Hippocampal formation (tissue), 2 donors: ENCODE measurements at places on chromosomes 12 and 14.
A peak's percentile ranks its signal among the peaks of the same experiment; 100 is the strongest.

- no peak for DNase-seq
These were observed 509.6 kb downstream of the NOVA1 start for GRCh38 chr14:26088275-26088674.

DNA sequence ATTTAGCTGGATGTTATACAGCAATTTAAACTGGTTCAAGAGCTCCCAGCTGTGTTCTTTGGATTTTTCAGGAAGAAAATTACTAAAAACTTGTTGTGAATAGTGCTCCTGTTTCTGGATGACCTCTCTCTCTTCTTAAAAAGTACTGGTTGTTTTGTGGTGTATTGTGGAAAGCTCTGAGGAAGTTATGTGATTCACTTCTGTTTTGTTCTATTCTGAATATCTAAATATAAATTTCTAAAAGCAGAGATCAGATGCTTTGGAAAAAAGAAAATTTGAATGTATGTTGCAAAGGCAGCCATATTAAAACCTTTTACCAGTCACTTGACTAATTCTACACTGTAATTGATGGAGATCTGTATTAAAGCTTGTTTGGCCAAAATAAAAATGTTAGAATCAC, 3.4 kb upstream of the C3AR1 start:
- no peak for DNase-seq

GRCh38 chr12:9763025-9763424, 2.3 kb upstream of the CD69 start:
- DNase-seq: no peak

DNA sequence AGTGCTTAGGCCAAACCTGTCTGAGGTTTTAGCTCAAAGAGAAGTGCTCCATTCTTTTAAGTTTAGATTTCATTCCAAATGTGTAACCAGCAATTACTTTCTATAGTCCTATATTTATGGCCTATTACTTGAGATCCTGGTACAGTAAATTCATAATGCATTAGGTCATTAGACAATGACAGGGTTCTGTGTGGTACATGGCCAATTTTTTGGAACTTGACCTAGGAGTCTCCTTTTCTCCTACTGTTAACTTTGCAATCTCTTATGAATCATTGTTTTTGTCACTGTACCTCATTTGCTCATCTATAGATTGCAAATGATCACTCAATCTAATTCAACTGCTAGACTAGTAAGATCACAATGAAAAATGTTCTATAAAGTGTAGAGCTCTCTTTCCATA, 136.7 kb downstream of the PDE3A start:
- no peak for DNase-seq

GRCh38 chr12:90682398-90682797, 272.6 kb downstream of the CCER1 start:
- no peak for DNase-seq

GRCh38 chr14:67335781-67336180, 23.8 kb downstream of the ATP6V1D start:
- no peak for DNase-seq

- no peak for DNase-seq
These were observed 686 bp downstream of the B4GALNT1 start for GRCh38 chr12:57632073-57632957.

DNA sequence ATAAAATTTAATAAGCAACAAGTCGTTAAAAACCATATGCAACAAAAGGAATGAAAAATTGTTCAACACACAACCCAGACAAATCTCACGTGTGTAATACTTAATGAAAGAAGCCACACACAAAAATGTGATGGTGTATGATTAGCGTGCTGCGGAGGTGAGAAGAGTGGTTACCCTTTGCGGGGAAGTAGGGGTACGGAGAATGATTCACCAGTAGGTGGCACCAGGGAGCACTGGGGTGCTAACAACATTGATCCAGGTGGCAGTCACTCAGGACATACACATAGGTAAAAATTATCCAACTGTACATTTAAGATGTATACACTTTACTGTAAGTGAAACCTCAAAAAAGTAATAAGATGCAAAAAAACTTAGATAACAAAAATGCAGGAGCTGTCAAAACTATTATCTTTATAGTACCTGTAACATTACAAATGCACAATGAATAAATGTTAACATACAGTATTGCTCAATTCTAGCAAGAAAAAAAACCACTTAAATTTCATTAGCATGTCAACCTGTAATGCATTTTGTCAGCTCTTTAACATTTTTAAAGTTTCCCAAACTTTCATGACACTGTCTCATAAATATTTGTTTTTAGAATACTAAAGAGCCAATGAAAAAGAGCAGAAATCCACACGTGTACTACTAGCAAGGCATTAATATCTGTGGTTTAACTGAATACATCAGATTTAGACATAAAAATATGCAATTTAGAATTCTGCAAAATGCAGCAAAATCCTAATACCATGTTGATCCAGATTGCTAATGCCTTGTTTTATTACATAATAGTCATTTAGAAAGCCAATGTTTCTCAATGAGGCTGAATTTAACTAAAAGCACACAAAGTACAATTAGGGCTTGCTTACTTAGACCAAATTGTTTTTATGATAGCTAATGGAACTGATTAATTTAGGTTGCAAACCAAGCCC, 46.7 kb downstream of the TMCC3 start:
- DNase-seq: peak; percentile 14

DNA sequence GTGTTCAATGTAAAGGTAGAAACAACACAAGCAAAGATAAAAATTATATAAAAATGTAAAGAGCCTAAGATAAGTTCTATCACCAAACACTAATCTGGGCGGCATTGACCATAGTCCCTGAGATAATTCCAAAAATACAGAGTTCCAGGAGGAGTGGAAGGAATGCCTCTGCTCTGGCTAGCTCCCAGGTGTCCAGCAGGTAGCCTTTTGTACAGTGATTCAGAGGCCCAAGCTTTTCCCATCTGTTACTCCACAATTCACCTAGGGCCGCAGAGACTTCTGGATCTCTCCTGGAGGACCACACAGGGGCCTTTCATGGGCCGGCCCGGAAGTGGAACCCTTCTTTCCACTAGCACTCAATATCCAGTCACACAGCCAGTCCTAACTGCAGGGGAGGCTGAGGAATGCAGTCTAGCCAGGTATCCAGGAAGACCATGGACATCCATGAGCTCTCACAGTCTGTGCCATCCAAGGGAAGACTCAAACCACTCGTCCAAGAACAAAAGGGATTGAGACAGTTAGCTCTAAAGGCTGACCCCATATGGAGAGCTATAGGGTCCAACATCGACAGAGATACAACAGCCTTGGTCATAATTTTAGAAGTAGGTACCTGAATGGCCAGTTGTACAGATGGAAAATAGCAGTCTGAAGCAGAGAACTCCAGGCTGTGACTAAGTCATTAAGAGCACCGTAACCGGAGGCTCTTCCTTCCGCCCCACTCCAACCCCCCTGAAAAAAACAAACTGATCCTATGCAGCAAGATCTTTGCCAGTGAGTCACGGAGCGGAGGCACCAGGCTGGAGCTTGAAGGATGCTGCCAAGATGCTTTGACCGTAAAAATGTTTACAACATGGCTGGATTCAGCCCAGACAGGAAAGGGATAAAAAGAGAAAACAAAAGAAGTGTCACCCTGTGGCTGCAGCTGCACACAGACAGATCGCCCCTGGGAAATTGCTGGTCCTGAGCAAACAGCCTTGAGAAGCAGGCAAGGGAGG, 204.8 kb downstream of the NUAK1 start:
- DNase-seq: no peak

DNA sequence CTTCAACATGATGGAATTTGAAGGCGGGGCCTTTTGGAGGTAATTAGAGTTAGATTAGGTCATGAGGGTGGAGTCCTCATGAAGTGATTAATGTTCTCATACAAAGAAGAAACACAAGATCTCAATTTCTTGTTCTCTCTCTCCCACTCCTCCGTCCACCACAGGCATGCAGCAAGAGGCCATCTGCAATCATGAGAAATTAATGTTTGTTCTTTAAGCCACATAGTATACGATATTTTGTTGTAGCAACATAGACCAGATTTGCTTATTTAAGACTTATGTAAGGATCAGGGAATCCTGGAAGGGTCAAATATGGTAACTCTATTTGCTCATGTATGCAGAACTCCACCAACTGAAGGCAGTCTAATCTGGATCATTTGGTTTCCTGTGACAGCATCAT, 429.0 kb downstream of the LRIG3 start:
- no peak for DNase-seq

DNA sequence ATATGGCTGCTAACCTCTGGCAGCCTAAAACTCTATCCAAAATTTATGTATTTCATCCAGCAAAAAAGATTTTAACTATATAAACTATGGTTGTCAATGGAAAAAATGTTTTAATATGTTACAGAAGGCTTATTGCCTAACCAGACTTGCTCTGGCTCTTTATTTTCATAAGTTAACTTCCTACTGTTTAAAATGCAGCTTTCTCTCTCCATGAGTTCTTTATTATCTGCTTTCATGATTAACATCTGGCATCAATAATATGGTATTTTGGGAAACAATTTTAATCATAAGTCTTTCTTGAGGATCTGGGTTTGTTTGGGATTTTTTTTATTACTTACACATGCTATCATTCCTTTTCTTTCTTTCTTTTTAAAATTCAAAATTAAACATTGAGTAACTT, 20.5 kb downstream of the KERA start:
- DNase-seq: no peak

DNA sequence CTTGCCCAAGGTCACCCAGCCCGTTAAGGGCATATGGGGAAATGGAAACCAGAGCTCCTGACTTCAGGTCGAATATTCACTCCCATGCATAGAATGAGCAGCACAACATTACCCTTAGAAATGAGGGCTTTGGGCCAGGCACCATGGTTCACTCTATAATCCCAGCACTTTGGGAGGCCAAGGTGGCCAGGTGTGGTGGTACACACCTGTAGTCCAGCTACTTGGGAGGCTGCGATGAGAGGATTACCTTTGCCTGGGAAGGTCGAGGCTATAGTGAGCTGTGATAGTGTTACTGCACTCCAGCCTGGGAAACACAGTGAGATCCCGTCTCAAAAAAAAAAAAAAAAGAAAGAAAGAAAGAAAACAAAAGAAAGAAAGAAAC, 341.0 kb upstream of the TMPO start:
- DNase-seq: no peak

GRCh38 chr12:59695379-59695778, 99.5 kb downstream of the SLC16A7 start:
- DNase-seq: no peak

- DNase-seq: no peak
These were observed at the start of gene CACNA2D4 for GRCh38 chr12:1918081-1918883. Gene CACNA2D4 (minus strand): TSS chr12:1918652. CDS start chr12:1918473, 179 bp downstream.

GRCh38 chr12:105922670-105923102, 216.1 kb downstream of the NUAK1 start:
- DNase-seq: no peak

DNA sequence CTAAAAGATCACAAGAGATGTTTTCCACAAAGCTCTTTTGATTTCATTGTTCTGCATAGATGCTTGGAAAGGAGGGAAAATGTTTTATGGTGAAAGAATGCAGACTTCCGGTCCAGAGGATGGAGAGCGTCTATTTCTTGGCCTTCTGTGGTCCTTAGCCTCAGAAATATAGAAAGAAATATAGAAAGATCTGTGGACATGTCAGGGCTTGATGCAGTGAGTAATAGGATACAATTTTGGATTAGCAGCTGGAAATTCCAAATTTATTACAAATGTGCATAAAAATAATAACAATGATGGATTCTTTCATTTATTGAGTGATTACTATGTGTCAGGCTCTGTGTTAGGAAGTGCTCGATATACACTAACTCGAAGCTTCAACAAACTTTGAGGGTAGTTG, 20.2 kb downstream of the AKAP6 start:
- no peak for DNase-seq

- DNase-seq: no peak
These were observed 9.4 kb upstream of the GPR68 start for GRCh38 chr14:91253795-91254323.

DNA sequence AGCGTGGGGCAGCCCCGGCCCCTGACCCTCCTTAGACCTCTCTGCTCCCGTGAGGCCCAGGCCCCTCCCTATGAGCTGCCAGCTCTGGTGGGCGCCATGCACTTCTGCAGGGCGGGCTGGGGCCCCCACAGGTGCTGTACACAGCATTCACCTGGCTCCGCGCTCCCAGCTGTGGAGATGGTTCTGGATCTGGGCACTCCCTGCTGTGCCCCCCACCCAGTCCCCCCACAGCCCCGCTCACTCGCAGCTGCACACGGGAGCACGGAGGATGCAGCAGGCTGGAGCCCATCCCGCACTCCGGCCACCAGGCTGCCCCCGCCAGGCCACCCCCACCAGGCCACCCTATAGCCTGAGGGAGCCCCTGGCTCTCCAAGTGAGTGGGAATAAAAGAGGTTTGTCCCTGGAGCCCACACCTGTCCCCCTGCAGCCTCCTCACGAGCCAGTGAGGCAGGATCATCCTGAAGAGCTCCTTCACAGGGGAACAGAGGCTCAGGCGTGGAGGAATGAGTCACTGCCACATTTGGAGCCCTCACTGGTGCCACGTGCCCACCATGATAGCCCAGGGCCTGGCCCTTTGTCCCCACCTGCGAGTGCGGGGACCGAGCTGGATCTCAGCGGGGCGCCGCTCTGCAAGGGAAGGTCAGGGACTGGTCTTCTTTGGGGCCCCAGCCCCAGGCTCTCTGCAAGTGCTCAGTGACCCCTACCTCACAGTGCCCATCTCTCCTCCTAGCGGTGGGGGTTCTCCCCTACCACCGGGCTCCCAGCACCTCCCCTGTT, 1.9 kb downstream of the ADSS1 start:
- no peak for DNase-seq

GRCh38 chr14:75018694-75019093, 16.0 kb downstream of the EIF2B2 start:
- DNase-seq: no peak

GRCh38 chr12:25759752-25760151, 198.7 kb upstream of the RASSF8 start:
- DNase-seq: no peak

DNA sequence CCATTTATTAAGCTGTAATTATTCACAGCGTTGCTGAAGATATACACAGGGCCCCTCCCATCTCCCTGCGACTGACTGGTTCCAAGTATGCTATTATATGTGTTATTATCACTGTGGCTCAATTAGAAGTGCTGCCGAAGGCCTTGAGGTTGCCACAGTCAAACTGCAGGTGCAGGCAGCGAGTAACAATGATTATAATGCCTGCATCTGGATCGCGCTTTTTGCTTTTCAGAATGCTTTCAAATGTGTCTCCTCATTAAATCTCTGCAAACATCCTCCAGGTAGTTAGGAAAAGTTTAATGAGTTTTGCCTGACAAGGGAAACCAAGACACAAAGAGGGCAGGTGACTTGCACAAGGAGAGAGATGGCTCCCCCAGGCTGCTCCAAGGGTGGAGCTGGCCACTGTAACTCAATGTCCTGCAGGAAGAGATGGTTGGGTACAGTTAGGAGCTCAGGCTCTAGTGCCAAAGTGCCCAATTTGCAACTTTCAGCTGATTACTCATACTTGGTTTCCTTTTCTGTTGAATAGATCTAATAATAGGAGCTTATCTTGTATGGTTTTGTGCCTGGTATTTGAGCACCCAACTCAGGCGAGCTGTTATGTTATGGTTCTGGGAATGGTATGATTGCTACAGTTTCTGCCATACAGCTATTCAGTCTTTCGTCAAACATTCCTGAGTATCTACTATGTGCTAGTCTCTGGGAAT, 1.7 kb upstream of the SYNE3 start:
- DNase-seq: no peak

- no peak for DNase-seq
These were observed 18.7 kb upstream of the SMCO2 start for GRCh38 chr12:27427824-27428223.
